ENCODE measurements at places on chromosomes 1 and 21. TPM values are rescaled to one million over a fixed set of nuclear protein-coding genes. Genes with fewer than 3 reads are reported as not detected.
A peak's percentile ranks its signal among the peaks of the same experiment; 100 is the strongest.

Gene APCS
- not detected for total RNA-seq

Gene FCGR2B
- not detected for total RNA-seq

Gene SPATA45
- total RNA-seq = not detected

Gene ERICH3
- total RNA-seq = not detected

Gene EPHA10
- total RNA-seq = 0.43 TPM

Gene LRRC39
- 0.22 TPM for total RNA-seq

Gene PLA2G5
- total RNA-seq = not detected

Gene SPAG17
- not detected for total RNA-seq

Gene TMPRSS15
- total RNA-seq = 0.32 TPM

GRCh38 chr1:168279253-168279652 is 1.4 kb upstream of the TBX19 start:
- no peak for DNase-seq

DNA sequence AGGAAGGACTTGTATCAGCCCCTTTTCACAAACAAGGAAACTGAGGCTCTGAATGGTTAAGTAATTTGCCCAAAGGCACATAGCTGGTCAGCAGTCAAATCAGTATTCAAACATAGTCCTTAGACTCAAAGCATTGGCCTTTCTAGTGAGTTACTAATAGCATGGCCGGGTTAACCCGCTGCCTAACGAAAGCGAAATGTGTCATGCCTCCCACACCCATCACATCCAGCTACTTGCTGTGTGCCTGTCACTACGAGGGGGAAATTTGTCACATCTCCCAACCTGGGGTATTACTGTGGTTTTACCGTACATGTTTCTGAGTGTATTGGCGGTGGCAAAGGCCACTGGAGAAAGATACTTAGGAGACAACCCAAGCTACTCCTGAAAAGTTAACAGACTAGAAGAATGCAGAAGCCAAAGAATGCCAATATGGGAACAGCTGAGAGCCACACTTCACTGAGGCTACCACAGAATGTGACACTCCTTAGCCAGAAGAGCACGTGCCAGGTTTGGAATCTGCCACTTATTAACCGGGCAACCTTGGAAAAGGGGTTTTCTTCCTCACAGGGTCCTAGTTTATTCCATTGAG is 363.5 kb downstream of the KCNH1 start:
- DNase-seq = no peak

- DNase-seq = no peak
Observed at GRCh38 chr1:235136111-235136510, 7.5 kb upstream of the TOMM20 start.

DNA sequence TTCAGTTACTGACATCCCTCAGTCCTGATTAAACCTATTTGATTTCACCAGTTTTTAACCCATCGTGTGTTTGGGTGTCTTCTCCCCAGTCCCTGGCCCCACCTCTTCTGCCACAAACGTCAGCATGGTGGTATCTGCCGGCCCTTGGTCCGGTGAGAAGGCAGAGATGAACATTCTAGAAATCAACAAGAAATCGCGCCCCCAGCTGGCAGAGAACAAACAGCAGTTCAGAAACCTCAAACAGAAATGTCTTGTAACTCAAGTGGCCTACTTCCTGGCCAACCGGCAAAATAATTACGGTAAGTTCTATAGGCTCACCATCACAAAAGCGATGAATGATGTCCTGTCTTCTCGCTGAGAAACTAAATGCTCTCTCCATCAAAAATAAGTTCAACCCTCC is 28.7 kb downstream of the NBPF3 start:
- no peak for DNase-seq

GRCh38 chr1:227396539-227397353 is 78.5 kb upstream of the CDC42BPA start:
- no peak for DNase-seq

- peak; percentile 70 for DNase-seq
Observed at GRCh38 chr1:55140546-55140983, 74.6 kb downstream of the USP24 start.

DNA sequence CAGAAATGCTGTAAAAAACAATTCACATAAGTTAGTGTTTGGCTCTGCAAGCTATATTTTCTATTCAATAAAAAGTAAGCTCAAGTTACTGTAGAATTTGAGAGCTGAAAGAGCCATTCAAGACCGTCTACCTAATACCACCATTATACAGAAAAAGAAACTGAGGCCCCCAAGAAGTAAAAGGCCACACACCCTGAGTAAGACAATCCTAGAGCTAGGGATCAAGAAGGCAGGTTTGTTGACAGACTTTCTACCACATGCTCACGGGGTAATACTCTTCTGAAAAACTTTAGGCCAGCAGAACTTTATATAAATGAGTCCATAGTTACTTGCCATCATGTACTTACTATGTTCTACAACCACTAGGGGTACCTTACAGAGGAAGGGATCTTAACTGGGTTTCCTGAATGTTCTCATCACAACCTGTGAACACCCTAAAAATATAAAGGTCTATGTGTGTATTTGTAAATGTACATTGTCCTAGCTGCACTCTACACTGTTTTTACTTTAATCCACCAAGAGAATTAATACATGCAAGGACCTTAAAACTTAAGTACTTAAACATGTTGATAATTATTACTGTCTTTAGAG is 2.7 kb downstream of the PSMG1 start:
- no peak for DNase-seq

GRCh38 chr1:184954232-184954995 is 19.9 kb downstream of the NIBAN1 start:
- no peak for DNase-seq

DNA sequence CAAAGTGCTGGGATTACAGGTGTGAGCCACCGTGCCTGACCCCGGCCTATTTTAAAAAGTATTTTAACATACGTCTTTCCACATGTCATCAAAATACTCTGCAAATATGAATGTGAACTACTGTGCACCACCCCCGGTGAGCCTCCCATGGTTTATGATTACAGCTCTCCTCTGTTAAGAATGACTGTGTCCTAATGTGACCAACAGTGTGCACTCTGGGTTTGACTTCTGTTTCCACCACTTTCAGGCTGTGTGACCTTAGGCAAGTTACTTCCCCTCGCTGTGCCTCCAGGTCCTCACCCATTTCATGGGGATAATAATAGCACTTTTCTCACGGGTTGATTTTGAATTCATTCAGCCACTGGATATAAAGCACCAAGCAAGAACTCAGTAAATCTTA is 14.7 kb downstream of the AMPD2 start:
- DNase-seq = no peak

DNA sequence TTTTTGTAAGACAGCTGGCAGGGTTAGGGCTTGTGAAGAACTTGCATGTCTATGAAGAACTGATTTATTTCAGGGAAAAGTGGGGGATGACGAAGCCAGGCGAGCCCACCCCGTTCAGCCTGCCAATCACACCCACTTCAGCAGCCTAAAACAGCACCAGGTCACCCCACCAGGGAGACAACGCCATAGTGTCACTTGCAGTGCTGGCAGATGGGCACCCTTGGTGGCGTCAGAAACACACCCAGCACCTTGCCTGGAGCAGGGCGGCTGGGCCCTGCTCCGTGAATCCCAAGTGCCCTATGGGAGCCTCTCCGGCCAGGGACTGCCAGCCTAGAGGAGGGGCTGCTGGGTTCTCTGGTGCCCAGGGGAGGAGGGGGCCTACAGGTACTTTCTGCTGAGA is 5.0 kb upstream of the NADK start:
- no peak for DNase-seq

GRCh38 chr1:204493145-204493983 is 1.2 kb downstream of the PIK3C2B start:
- no peak for DNase-seq

DNA sequence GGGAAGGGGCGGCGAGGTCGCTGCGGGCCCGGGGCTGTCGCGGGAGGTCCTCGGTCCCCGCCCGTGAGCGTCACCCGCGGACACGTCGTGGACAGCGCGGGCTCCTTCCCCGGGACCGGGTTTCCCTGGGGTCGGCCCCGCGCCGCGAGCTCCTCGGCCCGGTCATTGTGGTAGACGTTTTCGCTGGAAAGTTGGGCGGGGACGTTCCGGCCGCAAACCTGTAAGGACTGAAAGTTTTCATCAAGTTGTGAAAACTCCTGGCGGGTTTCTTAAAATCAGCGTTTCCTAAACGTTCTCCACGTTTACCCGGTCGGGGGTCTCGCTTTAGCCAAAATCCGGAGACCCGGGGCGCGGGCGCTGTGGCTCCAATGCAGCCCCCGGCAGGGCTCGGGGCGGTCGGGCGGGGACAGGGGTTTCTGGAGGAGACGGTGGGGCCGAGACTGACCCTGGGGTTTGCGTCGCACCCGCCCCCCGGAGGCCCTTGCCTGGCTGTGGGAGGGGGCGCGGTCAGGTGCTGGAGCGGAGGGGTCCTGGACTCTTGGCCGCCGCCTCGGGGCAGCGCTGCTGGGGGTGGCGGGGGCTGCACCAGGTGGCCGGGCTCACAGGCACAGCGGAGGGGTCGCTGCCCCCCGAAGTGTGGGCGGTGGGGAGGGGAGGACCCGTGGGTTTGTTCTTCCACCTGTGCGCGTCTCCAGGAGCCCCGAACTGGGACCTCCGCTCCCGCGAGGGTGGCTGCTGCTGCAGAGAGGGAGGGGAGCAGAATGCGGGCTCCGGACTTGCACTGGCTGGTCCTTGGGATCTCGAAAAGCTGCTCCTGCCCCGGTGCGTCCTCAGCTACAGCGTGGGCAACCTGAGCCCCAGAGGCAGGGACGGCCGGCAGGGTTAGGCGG is 827 bp downstream of the PRKCZ start:
- DNase-seq = no peak

- DNase-seq = peak; percentile 58
Observed at GRCh38 chr1:165773324-165773965, 4.8 kb upstream of the TMCO1 start.

DNA sequence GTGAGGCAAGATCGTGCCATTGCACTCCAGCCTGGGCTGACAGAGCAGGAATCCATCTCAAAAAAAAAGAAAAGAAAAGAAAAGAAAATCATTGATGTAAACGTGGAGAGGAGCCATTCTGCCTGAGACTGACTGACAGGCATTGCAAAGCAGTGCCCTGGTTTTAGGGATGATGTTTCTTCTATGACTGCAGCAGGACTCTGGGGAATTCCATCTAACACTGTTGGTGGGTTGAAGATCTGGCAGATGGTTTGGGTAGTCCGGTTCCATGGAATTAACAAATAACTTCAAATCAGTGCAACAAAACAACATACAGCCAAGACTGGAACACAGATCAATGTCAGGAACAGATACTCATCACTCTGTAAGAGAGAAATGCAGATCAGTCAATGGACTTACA is 17.8 kb upstream of the LAMC2 start:
- no peak for DNase-seq

- DNase-seq = no peak
Observed at GRCh38 chr1:161342821-161343220, 24.9 kb downstream of the CFAP126 start.

DNA sequence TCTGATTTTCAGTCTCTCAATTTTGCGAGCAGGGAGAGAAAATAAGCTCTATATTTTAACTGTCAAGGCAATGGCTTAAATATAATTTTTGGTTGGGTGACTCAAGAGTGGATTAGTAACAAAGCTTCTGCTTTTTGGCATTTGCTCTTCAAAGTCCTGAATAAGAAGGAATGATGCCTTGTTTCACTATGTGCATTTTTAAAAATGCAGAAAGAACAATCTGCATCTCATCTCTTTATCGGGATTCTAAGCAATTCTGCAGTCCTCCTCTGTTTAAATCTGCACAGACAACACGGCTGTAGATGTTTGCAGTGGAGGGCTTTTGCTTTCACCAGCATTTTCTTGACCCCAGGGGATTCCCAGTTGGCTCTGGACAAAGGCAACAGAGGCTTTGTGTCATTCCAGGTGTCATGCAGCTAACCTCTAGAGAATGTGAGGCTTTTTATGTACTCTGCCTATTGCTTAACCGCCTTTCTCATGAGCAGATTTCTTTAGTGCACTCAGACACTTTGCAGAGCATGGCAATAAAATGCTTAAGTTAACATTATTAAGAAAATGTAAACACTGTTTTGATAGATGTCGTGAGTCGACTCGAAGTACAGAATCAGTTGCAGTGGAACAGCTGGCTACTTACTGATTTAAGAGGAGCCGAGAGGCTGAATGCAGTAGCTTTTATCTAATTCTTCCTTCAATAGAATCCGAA is 783.2 kb upstream of the NEGR1 start:
- DNase-seq = no peak

- DNase-seq = no peak
Observed at GRCh38 chr1:112594208-112594876, 24.6 kb downstream of the ST7L start.

DNA sequence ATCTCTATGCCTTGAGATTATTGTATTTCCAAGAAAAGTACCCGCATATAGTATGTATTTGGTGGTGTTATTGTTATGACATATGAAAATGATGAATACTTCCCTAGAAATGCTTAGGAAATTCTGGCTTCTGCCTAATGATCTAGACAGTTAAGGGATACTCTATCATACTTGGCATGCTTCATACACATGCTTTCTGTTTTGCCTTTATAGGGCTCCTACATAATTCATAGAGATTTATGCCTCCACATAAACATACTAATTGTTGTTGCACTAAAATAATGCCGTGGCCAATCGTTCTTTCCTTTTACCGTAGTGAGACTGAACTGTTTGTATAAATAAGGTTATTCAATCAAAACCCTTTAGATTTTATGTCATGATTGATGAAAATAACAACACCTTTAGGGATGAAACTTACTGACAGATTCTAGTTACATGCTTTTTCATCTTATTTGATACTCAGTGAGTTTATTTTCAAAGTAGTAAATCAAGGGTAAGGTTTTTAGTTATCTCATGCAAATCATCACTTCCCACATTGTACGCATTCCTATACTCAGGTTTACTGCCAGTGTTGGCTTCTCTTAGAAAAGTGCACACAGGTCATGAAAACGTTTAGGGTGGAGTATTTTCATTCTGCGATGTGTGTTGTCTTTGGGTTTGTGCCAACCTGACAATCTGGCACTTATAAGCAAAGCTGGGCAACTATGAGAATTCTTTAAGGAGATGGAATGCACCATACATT is 40.5 kb upstream of the SCYL3 start:
- DNase-seq = peak; percentile 26

DNA sequence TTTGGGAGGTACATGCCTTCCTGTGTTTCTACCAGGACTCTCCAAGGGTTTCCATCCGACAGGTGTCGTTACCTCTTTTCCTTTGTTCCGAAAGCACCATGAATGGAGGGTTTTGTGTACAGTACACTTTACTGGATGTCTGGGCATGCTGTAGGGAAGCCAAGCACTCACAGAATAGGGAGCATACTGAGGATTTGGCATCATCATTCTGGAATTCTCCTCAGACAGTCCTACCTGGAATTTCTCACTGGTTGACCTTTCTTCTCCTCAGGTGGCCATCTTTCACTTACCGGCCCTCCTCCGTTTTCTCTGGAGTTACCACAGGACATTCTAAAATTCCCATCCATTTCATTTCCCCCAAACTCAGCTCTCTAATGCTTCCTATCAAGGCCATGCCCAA is 5.9 kb upstream of the MPL start:
- DNase-seq = no peak

- DNase-seq = no peak
Observed at GRCh38 chr1:25193229-25193628, 39.1 kb downstream of the SYF2 start.

- DNase-seq = peak; percentile 76
Observed at GRCh38 chr1:3504151-3504821, 49.8 kb downstream of the ARHGEF16 start.
